ENCODE measurements at places on chromosomes 16 and 17.

DNA sequence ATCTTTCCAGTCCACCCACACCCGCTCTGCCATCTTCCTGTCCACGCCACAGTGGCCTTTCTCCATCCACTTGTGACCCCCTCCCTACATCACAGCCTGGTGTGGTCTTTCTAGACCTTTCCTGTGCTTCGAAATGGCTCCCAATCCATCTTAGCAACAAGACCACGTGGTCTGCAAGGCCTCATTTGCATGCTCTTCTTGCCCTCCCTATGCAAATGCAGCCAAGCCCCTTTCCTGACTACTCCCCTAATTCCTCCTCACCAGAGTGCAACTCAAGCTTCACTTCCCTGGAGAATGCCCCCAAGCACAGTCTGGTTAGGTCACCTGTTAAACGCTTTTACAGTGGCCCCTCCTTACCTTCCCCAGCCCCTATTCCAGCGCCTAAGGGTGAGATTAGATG, 6.1 kb downstream of the PPP1R9B start:
- no peak for DNase-seq

- no peak for DNase-seq
These were observed 9.3 kb downstream of the NGFR start for GRCh38 chr17:49504369-49504768.

GRCh38 chr16:87729266-87729954, 36.4 kb downstream of the KLHDC4 start:
- no peak for DNase-seq

- no peak for DNase-seq
These were observed 200.5 kb upstream of the NLRP1 start for GRCh38 chr17:5784791-5785190.

DNA sequence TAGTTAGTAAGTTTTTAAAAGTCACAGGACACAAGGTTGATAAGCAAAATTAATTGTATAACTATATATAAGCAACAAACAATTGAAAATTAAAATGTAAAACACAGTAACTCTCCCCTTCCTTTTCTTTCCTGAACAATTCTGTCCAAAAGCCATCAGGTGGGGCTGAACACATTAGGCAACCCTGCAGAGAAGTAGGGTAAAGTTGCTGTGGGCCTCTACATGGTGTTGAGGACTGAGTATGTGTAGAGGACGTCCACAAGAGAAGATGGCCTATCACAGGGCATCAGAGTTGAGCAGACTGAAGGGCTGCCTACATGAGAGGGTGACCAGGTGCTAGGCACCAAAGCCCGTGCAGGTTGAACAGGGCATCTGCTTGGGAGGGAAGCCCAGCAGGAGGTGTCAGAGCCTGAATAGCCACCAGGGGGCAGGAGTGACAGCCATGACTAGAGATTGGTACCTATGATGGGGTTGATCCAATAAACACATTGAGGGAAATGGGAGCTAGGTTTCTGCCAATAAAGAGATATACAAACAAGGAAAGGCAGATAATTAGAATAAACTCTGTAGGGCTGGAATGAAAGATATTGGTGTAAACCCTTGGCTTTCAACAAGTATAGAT, 415.1 kb downstream of the NPIPA8 start:
- no peak for DNase-seq

DNA sequence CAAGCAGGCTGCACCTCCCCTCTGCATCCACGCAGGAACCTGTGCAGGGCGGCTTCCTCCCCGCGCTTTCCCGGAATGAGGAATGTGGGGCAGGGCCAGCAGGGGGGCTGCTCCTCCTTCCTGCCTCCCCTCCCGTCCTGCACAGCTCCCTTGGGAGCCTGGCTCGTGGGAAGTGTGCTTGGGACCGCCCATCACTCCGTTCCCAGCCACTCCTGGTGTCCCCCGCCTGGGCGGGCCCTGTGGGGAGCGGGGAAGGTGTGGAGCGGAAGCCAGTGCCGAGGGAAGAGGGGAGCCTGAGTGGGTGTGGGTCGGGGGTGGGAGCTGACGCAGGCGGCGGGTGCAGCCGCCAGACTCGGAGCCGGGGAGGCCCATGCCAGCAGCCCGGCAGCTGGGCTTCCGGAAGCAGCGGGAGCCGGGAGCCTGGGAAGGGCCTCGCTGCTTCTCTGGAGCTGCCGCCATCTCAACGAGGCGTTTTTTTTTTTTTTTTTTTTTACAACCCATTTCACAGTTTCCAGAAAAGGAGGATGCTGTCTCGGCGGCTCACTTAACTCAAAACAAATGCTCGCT, 24.1 kb downstream of the BAHCC1 start:
- DNase-seq: peak; percentile 94
